Cardiac septum (tissue), 1 donor: ENCODE measurements at places on chromosomes 12 and 14. TPM values are rescaled to one million over a fixed set of nuclear protein-coding genes. Genes with fewer than 3 reads are reported as not detected.

DNA sequence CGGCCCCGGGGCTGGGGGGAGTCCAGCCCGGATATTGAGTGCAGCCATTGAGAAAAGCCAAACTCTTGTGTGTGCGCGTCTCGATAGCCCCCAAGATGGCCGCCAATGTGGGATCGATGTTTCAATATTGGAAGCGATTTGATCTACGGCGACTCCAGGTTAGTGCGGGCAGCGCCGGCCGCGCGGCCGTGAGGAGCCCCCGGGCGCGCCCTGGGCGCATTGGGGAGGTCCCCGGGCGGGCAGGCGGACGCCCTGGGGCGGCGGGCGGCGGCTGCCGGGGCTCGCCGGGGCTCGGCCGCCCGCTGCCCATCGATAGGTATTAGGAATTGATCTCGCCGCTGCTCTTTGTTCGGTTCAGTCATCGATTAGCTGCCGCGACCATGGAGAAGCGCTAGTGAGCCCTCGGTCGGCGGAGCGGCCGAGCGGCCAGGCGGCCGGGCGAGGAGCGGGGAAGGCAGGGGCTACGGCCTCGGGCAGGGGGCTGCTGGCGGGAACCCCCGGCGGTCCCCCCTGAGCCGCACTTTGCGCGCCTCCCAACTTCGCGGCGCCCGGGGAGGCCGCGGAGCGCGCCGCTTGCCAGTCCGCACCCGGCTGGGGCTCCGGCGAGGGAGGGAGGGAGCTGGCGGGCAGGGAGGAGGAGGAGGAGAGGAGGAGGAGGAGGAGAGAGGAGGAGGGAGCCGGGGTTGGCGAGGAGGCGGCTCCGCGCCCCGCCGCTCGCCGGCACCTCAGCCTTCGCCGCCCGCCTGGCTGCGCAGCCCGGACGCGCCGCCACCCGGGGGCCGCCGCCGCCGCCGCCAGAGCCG, 113.9 kb upstream of the MYL2 start:
- DNase-seq: no peak

DNA sequence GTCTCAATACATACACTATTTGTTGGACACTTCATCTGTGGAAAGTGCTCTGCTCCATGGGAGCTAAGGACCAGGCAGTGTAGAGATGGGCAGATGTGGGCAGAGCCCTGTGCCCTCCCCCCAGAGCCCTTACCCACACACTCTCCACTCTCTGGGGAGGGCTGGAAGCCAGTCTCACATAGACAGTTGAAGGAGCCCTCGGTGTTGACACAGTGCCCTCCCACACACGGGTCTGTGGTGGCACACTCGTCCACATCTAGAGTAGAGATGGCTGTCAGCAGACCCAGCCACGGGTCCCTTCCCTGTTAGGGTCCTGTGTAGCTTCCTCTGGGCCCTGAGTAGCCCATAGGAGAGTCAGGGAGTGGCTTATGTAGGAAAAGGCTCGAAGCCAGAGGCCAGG, 14.3 kb downstream of the ISCA2 start:
- peak; percentile 41 for DNase-seq

- no peak for DNase-seq
These were observed 31.5 kb upstream of the ANO6 start for GRCh38 chr12:45184147-45184963.

- DNase-seq: no peak
These were observed 455.6 kb upstream of the SEL1L start for GRCh38 chr14:81989211-81989610.

- DNase-seq: no peak
These were observed 65.9 kb downstream of the DDX51 start for GRCh38 chr12:132078190-132078589.

- no peak for DNase-seq
These were observed 23.3 kb upstream of the CCER1 start for GRCh38 chr12:90978117-90978770.

DNA sequence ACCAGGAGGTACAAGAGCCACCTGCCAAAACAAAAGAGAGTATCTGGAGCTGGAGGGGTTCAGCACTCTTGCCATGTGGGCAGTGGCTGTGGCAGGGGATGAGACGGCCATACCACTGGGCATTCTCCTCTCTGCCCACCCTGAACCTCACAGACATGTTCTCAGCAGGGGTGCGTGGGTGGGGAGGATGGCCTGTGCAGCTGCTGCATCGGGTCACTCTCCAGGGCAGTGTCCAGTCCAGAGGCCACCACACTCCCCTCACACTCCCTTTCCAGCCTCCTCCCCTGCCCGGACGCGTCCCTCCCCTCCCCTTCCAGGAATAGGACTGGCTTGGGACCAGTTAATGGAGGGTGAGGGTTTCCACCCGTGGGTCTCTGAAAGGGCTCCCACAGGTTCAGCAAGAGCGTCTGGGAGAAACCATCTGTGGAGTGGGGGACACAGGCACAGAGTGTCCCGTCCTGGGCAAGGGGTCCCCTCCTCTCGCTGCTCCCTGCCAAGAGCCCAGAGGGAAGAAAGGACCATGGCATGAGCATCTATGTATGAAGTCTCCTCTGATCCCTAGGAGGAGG, 501 bp downstream of the C1R start:
- no peak for DNase-seq

GRCh38 chr12:112916270-112916669, 9.5 kb downstream of the OAS1 start:
- DNase-seq: no peak

The HOXC4 gene
- not detected for total RNA-seq

The HNF1A gene
- total RNA-seq: not detected

The WNT5B gene
- total RNA-seq: 0.43 TPM

The IQSEC3 gene
- total RNA-seq: 0.86 TPM

The NANOG gene
- not detected for total RNA-seq
